Lower lobe of right lung (tissue), 2 donors: ENCODE measurements at places on chromosomes 5 and 9.

DNA sequence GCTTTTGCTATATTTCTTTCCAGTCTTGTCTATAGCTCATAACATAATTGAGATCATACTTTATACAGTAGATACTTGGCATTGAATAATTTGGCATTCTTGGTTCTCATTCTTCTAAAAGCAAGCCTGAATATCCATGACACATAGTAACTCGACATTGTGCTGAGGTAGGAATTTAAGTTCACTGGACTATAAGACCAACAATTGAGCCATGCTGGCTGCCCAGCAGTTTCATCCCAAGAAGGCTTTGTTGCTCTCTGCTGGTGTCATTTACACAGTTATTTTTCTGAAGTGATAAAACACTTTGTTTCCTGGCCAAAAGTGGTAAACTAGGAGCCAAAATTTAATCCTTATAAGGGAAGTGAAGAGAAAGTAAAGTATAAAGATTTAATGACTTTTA lies 192.0 kb downstream of the ADAMTSL1 start:
- H3K27ac ChIP-seq = no peak overlapping the region
- no peak for DNase-seq
- no peaks in the 10 kb centered on the region for H3K27me3 ChIP-seq
- no peaks in the 10 kb centered on the region for H3K4me1 ChIP-seq
- H3K4me3 ChIP-seq = no peak overlapping the region

GRCh38 chr9:124774129-124774978 lies 2.6 kb upstream of the OLFML2A start:
- peaks cover 35% of the 10 kb centered on the region for H3K4me1 ChIP-seq
- peaks cover 34% of the 10 kb centered on the region for H3K27me3 ChIP-seq
- H3K27ac ChIP-seq = no peak overlapping the region
- no peaks in the 10 kb centered on the region for H3K36me3 ChIP-seq

- H3K4me1 ChIP-seq = no peaks in the 10 kb centered on the region
- H3K4me3 ChIP-seq = no peak overlapping the region
- DNase-seq = no peak
- H3K27me3 ChIP-seq = peaks cover 5% of the 10 kb centered on the region
- no peak overlapping the region for H3K27ac ChIP-seq
Measured at GRCh38 chr5:108398964-108399363, 17.1 kb upstream of the FBXL17 start.

GRCh38 chr5:55073211-55073610 lies 29.2 kb upstream of the GZMA start:
- H3K4me3 ChIP-seq = no peak overlapping the region
- H3K27ac ChIP-seq = no peak overlapping the region
- DNase-seq = no peak
- no peaks in the 10 kb centered on the region for H3K4me1 ChIP-seq
